NCI-H2107 (cell line): ENCODE measurements at places on chromosomes 7 and 10.

GRCh38 chr7:143401265-143401664, 7.4 kb downstream of the EPHA1 start:
- DNase-seq = no peak

GRCh38 chr10:78473006-78473405, 439.3 kb downstream of the RPS24 start:
- DNase-seq = no peak

GRCh38 chr7:78510580-78511188, 712.1 kb downstream of the PHTF2 start:
- no peak for DNase-seq

- no peak for DNase-seq
These were observed 22.6 kb downstream of the PLAC9 start for GRCh38 chr10:80154978-80155695.

- no peak for DNase-seq
These were observed 35.5 kb upstream of the KDM7A start for GRCh38 chr7:140212100-140212881.

GRCh38 chr7:137952426-137952805, 49.5 kb downstream of the CREB3L2 start:
- no peak for DNase-seq

- DNase-seq = peak; percentile 13
These were observed 21.7 kb upstream of the MALSU1 start for GRCh38 chr7:23277359-23277989.

GRCh38 chr10:86857128-86857721, 100.2 kb downstream of the MMRN2 start:
- no peak for DNase-seq

- DNase-seq = no peak
These were observed 11.7 kb upstream of the GPR37 start for GRCh38 chr7:124777268-124777667.
